ENCODE measurements at places on chromosomes 6 and 20.
A peak's percentile ranks its signal among the peaks of the same experiment; 100 is the strongest.

GRCh38 chr6:82781620-82782204 lies 283.9 kb downstream of the UBE3D start:
- no peak for DNase-seq

- DNase-seq: no peak
These were observed 33.6 kb downstream of the CTCFL start for GRCh38 chr20:57491373-57491772.

DNA sequence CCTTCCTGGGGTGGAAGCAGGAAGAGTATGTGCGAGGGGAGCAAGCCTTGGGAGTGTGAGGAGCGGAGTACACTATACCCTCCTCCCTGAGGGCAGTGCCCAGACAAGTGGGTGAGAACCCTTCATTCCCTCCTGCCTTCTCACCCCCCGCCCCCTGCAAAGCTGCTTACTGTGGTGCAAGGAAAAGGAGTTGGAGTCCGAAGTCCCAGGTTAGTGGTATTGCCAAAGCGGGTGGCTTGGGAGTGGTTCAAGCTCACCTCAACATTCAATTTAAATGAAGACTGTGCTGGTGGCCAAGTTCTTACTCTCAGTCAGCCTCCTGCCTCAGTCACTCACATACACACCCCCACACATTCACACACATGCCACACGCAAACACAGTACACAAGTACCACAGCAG lies 74.7 kb upstream of the PRDM1 start:
- no peak for DNase-seq

DNA sequence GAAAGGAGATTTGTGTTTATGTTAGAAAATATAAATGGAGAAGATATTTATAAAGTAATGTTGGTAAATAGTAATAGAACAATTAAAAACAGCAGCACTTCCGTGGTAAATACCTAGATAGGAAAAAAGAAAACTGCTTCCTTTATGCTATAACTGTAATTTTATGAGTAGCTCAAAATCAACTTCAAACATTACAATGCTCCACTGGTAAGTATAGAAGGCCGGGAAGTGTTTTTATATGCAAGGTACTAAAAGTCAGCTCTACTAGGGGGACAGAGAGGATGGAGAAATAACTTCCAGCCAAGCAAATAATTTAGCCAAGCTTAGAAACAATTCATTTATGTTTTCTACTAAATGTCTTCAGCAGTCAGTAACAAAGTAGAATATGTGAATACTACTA lies 56.7 kb downstream of the ARHGAP18 start:
- DNase-seq: no peak

DNA sequence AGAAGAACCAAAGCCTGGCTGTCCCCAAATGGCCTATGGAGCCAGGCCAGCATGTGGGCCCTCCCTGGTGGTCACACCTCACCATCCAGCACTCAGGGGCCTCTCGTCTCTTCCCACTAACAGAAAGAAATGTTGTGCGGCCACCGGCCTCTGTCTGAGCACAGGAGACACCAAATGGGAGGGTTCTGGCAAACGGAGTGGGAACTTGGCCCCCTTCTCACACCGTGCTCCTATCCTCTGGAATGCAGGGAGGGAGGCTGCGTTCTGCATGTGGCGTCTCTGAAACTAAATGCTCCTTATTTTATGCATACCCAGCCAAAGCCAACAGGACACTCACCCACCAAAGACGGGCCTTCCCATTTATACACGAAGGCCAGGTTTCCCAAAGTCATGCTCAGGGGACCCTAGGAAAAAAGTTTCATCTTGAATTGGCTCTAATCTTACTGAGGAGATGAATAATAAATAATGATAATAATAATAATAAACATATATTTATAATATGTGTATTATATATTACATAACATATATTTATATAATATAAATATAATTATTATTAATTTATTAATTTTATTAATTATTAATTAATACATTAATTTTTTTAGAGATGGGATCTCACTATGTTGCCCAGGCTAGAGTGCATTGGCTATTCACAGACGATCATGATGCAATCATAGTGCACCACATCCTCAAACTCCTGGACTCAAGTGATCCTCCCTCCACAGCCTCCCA lies 102.4 kb downstream of the FOXF2 start:
- no peak for DNase-seq

DNA sequence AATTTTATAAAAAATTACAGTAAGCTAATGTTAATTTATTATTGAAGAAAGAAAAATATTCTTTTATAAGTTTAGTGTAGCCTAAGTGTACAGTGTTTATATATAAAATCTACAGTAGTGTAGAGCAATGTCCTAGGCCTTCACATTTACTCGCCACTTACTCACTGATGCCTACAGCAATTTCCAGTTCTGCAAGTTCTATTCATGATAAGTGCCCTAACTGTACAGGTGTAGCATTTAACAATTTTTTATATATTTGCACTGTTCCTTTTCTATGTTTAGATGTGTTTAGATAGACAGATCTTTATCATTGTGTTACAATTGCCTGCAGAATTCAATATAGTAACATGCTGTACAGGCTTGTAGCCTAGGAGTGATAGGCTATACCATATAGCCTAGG lies 80.1 kb upstream of the HDAC2 start:
- no peak for DNase-seq

GRCh38 chr6:140897804-140898573 lies 1234.7 kb upstream of the GJE1 start:
- peak; percentile 67 for DNase-seq
